ENCODE measurements at places on chromosomes 5 and 9.

DNA sequence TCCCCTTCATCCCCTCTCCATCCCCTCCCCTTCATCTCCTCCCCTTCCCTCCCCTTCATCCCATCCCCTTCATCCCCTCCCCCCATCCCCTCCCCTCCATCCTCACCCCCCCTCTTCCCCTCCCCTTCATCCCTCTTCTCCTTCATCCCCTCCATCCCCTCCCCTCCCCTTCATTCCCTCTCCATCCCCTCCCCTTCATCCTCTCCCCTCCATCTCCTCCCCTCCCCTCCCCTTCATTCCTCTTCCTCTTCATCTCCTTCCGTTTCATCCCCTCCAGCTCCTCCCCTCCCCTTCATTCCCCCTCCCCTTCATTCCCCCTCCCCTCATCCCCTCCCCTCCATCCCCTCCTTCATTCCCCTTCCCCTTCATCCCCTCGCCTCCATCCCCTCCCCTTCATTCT, 40.1 kb downstream of the TARS1 start:
- DNase-seq = no peak

DNA sequence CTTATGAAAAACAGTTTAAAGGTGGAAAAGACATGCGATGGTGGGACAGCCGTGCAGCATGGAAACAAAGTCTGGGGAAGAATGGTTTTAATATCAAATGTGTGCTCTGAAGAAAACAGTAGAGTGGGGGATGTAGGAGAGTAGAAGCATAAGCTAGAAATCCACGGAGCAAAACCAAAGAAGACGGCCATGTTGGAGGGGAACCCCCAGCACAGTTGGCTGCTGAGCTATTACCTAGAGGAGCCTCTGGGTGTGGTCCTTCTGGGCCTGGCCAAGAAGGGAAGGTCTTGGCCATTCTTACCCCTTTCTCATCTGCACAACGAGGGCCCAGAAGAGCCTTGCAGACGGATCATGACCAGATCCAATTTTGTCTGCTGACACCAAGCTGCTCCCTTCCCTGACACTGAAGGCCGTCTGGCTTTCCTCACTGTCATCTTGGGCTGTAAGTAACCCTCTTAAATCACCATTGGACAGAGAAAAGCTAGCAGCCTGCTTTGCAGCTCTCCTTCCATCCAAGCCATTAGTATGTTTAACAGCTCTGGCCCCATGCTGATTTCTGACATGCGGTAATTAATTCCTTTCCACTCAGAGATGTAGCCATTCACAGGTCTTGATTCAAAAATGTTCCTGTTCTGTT, 189.5 kb downstream of the SEC61B start:
- no peak for DNase-seq

DNA sequence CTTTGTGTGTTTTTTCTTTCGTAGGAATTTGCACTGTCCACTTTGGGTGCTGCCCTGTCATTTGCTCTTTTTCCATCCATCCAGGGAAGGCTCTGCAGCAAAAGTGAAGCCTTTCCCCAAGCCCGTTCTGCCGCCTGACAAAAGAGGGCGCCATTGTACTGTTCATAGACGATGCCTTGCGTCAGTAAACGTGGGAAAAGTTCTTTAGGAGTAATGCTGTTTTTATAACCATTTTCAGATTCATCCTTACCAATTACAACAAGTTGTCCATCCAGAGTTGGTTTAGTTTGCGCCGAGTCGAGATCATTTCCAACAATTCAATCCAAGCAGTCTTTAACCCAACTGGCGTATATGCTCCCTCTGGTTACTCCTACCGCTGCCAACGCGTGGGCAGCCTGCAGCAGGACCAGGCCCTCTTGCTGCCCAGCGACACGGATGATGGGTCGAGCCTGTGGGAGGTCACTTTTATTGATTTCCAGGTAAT, 34.3 kb upstream of the RPS23 start:
- peak; percentile 78 for DNase-seq

GRCh38 chr5:16234598-16234997, 55.0 kb upstream of the MARCHF11 start:
- no peak for DNase-seq

DNA sequence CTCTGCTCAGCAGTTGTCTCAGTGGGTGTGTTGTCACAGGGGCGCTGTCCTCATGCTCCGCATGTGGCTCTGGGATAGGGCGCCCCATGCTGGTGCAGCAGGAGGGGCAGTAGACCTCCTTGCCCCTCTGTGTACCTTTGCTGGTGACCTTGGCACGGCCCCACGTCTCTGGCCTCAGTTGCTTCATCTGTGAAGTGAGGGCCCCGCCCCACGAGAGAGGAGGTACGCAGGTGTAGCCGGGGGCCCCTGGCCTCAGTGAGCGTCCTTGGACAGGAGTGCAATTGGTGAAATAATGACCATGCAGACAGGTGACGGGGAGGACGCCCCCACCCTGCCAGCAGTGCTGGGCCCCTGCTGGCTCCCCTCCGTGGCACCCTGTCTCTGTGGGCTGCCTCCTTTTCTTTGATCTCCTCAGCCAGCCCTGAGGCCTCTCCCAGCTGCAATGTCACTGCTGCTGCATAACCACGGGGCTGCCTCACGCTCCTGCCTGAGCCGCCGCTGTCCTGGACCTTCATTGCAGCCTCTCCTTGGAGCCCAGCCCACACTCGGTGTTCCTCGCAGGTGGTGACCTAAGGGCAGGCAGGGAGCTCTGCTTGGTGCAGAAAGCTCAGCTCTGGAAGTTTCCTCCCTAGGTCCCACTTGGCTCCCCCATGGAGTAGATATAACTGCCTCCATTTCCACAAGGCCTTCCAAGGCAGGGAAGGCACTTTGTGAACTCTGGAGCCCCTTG, 57.3 kb downstream of the PHF2 start:
- no peak for DNase-seq

DNA sequence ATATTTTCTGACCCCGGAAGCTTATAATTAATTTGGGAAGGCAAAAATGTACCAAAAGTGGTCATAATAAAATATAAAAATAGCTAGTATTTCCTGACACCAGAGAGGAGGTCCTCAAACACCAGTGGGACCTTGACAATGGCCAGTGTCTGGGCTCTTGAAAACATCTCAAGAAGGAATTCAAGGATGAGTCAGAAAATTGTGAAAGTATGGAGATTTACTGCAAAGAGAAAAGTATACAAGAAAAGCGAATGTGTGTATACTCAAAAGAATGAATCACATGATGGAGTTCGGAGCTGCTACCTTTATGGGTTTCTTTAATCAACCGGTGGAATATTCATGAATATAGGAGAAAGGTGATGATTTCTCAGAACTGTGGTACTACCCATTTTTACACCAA, 1709.0 kb upstream of the WWC1 start:
- DNase-seq = no peak

DNA sequence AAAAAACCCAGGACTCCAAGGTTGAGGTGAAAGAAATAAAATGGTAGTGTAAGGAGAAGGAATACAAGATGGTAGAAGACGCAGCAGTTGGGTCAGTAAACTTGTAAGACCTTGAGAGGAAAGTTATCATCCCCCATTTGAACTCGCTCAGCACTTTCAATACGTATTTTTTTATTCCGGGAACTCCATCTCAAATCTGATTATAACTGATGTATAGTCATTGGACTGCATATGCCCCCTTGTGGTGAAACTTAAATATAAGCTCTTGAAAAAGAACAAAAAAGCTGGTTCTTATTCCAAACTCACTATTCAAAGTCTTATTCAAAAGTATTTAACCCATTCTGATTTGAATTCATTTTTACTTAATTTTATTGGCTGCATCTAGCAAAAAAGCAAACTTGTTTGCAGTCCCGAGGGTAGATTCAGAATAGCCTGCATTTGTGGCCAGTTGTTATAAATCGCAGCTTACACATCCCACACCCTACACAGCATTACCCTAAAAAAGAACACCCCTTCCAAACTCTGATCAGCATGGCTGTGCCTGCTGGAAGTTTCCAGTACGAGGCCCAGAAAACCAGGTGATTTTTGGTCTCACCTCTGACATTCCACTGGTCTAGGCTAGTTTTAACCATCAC, 118.0 kb downstream of the ESM1 start:
- DNase-seq = no peak

- no peak for DNase-seq
These were observed 31.7 kb downstream of the DOCK2 start for GRCh38 chr5:169668732-169669131.

DNA sequence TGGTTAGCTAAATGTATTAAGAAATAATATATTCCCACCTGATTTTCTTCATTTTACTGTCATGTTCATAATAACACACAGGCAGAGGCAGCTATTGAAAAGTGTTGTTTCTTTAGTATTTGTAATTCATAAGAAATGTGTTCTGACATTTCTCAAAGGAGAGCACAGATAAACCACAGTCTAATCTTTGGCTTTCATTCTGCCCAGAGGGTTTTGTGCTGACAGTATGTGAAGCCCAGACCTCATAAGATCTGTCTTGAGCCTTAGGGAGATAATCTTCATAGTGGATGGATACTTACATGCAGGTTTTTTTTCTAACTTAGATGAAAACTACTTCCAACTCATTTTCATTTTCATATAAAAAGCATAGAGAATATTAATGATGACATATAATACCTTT, 206.1 kb downstream of the CHSY3 start:
- no peak for DNase-seq

DNA sequence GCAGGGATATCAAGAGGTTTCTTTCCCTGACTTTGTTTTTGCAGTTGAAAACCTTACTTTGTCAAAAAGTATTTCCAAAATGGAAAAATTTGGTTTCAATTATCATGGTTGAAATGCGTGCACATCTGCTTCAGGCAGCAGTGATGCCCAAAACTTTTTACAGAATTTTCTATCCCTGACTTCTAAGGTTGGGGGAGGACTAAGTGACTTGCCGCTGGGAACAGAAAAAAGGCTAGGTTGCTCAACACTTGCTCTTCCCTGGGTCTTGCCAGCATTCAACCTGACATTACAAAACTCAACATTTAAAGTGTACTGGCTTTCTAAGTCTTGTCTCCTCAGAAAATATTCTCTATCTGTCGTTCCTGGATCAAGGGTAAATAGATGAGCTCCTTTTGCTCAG, 4.7 kb downstream of the KLHL3 start:
- DNase-seq = no peak

GRCh38 chr9:94913550-94913949, 187.1 kb downstream of the AOPEP start:
- DNase-seq = no peak
